ENCODE measurements at places on chromosomes 16 and 17. TPM values are rescaled to one million over a fixed set of nuclear protein-coding genes. Genes with fewer than 3 reads are reported as not detected.
A peak's percentile ranks its signal among the peaks of the same experiment; 100 is the strongest.

- peak overlapping the region; percentile 20 for H3K27ac ChIP-seq
- H3K4me3 ChIP-seq = peak overlapping the region; percentile 29
- H3K27me3 ChIP-seq = no peaks in the 10 kb centered on the region
- peaks cover 23% of the 10 kb centered on the region for H3K36me3 ChIP-seq
Observed at GRCh38 chr17:73228748-73229236, 32.9 kb downstream of the CPSF4L start.

DNA sequence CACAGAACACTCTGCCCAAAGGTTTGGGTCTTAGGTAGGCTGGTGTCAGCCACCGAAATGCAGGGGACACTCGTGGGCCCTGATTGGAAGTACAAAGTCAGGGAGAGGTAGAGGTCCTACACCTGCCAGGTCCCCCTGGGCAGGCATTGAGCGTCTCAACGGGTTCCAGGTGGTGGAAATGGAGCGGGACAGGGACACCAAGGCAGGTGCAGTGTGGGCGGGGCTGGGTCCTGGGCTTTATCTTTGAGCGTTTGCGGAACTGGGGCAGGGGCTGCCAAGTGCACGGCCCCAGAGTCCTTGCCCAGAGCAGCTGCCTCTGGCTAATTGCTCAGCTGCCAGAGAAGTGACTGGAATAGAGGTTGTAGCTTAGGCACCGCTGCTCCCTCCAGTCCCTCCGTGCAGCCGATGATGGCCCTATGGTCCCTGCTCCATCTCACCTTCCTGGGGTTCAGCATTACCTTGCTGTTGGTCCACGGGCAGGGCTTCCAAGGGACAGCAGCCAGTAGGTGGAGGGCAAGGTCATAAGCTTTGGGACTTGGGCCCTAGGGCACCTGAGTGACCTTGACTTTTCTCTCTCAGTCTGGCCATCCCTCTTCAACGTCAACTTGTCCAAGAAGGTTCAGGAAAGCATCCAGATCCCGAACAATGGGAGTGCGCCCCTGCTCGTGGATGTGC is at the start of gene ZACN:
Gene ZACN, plus strand, starts transcription at position 323 of the 675 bp plus-strand sequence. Its CDS starts 83 bp downstream, at position 406.
- H3K27ac ChIP-seq = no peak within 1 kb of the TSS
- no peak within 1 kb of the TSS for H3K4me3 ChIP-seq
- no peak for DNase-seq
- peaks cover 23% of the 10 kb centered on the region for H3K4me1 ChIP-seq

The OTOP2 gene
- not detected for total RNA-seq

The TBC1D26 gene
- not detected for total RNA-seq

The TIMM22 gene
- 14.7 TPM for total RNA-seq
